ENCODE measurements at places on chromosomes 4 and X.
A peak's percentile ranks its signal among the peaks of the same experiment; 100 is the strongest.

- DNase-seq, result no peak
These were observed 6.9 kb downstream of the SH3TC1 start for GRCh38 chr4:8205749-8206611.

- DNase-seq, result peak; percentile 47
These were observed 41.9 kb downstream of the HADH start for GRCh38 chr4:108031427-108032083.

DNA sequence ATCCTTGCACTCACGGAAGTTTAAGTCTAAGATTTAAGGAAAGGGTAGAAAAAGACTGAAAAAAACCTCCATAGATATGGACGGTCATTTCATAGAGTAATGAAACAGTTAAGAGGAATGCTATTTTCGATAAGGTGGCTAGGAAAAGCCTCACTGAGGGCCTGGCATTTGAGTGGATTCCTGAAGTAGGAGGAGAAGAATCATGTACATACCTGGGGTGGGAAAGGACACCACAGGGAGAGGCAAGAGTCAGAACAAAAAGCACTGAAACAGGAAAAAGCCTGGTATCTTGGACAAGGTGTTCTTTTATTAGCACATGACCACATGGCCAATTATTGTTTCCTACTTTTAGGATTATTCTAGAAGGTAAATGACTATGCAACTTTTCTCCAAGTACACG, 547.2 kb upstream of the DIPK2B start:
- DNase-seq, result no peak

DNA sequence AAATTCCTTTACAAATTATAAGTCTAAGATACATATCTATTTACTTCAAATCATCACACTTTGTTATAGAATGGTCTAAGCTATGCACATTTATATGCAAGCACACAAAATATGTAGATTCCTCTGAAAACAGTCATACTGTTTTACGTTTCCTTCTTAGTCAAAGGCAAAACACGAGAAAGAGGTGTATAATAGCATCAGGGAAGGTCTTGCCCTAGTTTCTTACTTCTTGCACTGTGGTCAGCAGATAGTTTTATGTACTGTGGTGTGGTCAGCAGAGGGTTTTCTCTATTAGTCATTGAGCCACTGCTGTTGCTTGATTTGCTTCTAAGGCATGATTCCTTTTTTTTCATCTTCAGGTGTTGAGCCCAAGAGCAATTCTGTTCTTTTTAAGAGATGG, 117.7 kb downstream of the ADAM29 start:
- no peak for DNase-seq

GRCh38 chrX:154040307-154040756, 20.6 kb upstream of the IRAK1 start:
- DNase-seq, result no peak

DNA sequence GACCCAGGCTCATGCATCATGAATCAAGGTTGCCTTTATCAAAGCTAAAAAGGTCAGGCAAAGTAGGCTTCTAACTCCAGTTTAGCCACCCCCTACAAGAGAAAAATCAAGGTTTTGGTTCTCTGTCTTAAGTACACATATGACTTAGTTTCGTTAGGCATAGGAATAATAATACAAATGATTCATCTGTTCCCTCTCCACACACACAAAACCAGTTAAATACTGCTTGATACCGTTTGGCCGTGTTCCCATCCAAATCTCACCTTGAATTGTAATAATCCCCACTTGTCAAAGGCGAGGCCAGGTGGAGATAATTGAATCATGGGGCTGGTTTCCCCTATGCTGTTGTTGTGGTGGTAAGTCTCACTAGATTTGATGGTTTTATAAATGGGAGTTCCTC, 226.2 kb downstream of the HS6ST2 start:
- DNase-seq, result no peak

GRCh38 chr4:27123123-27123768, 262.6 kb downstream of the STIM2 start:
- no peak for DNase-seq

DNA sequence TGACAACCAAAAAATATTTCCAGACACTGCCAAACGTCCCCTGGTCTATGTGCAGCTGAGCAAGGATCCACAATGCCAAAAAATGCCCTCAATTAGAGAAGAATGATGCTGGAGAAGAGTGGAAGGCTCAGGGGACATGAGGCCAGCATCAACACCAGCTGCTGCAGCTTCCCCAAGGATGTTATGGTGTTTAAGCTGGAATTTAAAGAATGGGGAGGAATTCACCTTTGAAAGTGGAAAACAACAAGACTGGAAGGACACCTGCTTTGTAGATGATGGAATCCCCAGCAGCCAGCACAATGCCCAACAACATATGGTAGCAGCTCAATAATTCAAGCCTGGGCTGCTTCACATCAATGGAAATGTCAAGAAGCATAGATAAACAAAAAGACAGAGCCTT, 20.3 kb upstream of the SMPX start:
- no peak for DNase-seq

DNA sequence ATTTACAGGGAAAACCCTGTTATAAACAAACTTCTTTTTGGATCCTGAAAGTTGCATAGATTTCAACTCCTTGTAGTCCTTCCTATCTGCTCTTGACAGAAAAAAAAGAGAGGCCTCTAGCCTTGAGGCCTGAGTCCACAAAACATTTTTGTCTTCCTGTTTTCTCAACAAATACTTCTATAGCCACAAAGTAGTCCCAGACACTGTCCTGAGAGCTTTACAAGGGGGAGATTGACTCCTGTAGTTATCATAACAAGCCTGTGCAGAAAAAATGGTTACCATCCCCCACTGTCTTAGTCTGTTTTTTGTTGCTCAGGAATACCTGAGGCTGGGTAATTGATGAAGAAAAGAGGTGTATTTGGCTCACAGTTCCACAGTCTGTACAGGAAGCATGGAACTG, 35.2 kb downstream of the PCDH7 start:
- DNase-seq, result no peak

- DNase-seq, result no peak
These were observed 237.8 kb downstream of the PPP1R2C start for GRCh38 chrX:42540146-42540545.

DNA sequence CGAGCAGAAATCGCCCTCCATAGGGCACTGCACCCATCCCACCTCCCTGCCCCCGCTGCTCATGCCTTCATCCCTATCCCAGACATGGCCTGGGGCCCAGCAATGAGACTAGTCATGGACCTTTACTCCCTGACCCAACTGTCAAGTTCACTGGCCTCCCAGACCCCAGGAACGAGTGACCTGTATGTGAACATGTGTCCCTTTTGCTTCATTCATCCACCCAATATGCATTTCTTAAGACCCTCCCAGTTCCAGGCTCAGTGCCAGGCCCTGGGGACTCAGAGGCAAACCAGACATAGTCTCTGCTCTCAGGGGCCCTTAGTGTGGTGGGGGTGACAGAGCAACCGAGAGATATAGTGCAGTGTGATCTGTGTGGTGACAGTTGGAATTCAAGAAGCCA, 67.0 kb downstream of the EFNB1 start:
- DNase-seq, result no peak

DNA sequence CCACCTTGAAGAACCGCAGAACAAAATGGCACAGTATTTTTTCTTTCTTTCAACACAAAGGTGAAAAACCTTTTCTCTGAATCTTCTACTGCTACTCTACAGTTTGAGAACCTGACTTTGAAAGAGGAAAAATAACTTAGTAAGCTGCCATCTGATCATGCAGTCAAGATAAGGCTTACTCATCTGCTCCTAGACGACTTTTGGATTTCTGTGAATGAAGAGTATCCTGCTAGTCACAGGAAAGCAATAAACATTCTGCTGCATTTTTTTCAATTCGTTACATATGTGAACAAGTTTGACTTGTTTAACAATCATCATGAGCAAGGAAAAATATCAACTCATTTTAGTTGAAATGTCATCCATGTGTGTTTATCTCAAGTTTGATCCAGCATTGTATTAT, 25.2 kb downstream of the TIGD2 start:
- DNase-seq, result no peak

DNA sequence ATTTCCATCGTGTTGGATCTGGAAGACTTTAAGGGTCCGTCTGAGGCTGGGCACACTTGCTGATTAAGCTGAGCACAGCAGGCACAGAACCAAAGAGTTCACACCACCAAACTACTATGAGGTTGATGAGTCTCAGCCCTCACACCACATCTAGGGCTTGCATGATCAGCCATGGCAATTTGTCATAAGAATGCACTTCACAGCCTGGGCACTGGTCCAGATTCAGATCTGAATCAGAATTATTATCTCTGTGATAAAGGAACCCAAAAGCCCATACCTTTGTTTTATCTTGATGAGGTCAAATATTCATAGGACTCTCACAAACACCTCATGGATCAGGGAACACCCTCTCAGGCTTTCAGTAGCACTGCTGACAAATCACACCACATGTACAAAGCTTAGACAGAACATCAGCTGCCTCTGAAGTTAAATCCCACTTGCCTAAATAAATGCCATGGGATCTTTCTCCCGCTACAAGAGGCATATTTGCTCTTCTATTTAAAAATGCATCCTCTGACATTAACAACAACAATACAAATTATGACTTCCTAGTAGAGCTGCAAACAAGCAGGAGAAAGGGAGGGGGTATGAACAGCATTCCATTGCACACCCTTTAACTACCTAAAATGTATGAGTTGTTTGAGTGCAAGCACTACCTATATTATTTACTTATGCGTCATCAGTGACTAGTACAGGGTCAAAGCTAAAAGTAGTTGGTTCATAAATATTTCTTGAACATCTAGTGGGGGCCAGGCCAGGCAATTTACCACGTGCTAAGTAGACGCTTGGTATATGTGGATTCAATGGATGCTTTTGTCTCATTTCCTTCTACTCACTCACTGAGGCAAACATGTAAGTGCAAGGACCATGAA, 186.3 kb upstream of the FGF13 start:
- no peak for DNase-seq

GRCh38 chr4:24680746-24681448, 96.5 kb upstream of the DHX15 start:
- DNase-seq, result no peak

DNA sequence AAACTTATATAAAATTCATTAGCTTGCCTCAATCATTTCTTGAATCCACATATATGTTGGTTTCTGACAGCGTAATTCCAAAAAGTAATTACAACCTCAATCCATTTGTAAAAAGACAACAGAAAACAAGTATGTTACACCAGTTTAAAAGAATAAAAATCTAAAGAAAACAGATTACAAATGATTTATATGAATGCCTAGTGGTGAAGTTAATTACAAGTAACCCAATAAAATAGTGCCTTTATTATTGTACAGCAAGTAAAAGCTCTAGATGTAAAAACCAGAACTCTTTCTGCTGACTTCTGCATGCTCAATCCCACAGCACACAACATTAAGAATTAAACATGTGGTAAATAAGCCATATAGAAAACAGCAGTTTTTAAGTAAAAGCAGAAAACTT, 197.8 kb downstream of the MAB21L2 start:
- no peak for DNase-seq

GRCh38 chr4:169009286-169010124, 550 bp downstream of the CBR4 start:
- DNase-seq, result peak; percentile 31

GRCh38 chrX:23202326-23202725, 132.3 kb upstream of the PTCHD1 start:
- DNase-seq, result no peak

DNA sequence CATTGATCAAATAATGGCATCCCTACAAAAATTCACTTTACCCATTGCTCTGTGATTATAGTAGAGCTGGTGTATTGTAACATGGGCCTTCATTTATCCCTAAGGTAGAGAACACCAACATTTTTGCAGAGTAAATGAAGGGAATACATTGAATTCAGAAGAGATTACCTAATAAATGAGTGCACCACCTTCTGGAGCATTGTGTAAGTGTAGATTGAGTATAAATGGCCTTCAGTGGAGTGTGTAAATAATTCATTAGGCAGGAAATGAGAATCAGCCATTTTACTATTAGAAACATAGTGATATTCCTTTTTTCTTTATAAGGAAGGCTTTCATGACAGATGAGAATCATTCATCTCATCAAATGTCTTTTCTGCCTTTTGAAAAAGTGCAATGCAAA, 155.8 kb downstream of the FAM47B start:
- DNase-seq, result no peak

DNA sequence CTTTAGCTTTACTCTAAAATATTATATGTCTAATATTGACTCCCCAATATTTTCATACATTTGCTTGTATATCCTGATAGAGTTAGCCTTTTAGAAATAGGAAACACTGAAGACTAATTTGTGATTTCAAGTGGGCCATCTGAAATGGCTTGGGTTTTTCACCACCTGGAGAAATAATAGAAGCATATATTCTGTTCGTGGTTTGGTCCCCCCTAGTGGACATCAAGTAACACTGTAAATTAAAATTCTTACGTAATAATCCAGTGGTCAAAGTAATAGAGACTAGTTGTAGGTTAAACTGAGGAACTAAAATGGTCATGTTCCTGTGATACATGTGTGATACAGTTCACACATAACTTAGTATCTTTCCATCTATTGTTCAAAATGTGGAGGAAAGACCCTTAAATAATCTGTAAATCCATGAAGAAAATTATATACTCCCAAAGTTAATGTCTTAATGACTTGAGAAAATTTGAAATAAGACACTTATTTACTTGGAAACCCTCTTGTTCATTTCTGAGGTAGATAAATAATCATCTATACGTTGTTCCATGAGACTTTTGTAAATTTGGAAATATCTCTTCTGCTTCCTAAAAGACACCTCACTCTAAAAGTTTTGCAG, 79.8 kb upstream of the SMARCAD1 start:
- no peak for DNase-seq

- no peak for DNase-seq
These were observed 30.5 kb downstream of the FGF2 start for GRCh38 chr4:122857160-122857559.

GRCh38 chrX:114058988-114059418, 524.9 kb upstream of the HTR2C start:
- no peak for DNase-seq

- DNase-seq, result no peak
These were observed 50.3 kb downstream of the HMX1 start for GRCh38 chr4:8821151-8821950.

All from activated T-cell treated with anti-CD3 and anti-CD28 coated beads for 4 hours (primary cell).